ENCODE measurements at places on chromosomes 2 and 18.

GRCh38 chr2:212692466-212692865, 153.9 kb upstream of the ERBB4 start:
- DNase-seq, result no peak

DNA sequence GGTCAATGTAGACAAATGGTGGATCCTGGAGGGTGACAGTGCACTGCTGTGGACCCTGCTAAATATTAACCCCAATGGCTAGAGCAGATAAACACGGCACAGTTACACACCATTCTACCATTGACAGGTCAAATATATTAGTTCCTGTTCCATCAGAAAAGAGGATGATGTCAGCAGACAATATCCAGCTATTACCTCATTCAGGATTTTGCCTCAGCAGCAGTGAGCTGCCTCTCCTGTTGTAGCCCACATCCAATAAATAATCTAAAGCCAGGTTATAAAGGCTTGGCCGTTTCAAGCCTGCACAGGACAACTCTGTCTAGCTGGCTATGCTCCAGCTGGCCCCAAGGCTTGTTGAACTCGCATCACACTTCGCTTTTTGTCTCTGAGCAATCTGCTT, 31.6 kb upstream of the NETO1 start:
- DNase-seq, result no peak

- DNase-seq, result peak; percentile 48
Measured at GRCh38 chr2:64325852-64326577, 127.9 kb upstream of the LGALSL start.

DNA sequence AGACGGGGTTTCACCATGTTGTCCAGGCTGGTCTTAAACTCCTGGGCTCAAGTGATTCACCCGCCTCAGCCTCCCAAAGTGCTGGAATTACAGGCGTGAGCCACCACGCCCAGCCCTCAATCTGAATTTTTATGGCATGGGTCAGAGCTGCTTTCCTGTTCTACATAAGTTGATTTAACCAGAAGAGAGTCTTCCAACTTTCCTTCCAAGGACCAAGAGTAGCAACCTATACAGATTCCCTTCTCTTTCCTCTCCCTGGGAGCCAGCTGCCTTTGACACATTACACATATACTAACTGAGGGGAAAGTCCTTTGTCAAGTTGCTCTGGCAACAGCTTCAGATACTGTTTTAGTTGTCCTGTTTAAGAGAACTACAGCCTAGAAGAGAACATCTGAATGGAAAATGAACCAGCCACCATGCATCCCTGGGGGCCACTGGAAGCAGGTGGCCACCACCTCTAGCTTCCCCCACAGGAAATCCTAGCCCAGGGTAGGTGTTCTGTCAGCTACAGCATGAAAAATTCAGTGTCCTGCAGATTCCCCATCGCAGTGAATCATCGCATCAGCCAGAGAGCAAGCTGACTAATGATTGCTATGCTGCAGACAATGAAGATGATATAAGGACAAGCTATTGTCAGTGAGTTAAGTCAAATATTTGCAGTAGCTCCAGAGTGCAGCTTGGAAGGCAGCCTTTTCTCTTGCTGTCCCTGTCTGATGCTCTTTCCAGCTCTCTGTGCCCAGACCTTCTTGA, 62.9 kb downstream of the POMC start:
- DNase-seq, result no peak

GRCh38 chr2:226993171-226993570, 157.3 kb downstream of the RHBDD1 start:
- no peak for DNase-seq

GRCh38 chr2:197274349-197274748, 36.2 kb downstream of the ANKRD44 start:
- DNase-seq, result no peak

DNA sequence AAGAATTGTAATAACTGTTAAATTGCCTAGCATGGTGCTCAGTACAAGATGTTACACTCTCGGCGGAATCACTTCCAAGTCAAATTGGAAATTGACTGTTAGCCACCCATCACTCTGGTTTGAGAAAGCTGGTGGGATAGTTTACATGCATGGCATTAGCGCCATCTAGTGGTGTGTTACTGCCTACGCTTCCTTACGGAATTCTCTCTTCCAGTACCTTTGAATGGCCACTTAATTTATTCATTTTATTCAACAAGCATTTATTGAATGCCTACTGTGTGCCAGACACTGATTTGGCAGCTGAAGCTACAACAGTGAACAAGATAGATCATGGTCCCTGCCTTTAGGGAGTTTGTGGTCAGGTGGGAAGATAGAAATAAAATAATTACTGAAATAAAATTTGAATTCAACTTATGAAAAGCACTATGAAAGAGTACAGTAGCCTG, 171.2 kb downstream of the TMEM247 start:
- DNase-seq, result peak; percentile 71

DNA sequence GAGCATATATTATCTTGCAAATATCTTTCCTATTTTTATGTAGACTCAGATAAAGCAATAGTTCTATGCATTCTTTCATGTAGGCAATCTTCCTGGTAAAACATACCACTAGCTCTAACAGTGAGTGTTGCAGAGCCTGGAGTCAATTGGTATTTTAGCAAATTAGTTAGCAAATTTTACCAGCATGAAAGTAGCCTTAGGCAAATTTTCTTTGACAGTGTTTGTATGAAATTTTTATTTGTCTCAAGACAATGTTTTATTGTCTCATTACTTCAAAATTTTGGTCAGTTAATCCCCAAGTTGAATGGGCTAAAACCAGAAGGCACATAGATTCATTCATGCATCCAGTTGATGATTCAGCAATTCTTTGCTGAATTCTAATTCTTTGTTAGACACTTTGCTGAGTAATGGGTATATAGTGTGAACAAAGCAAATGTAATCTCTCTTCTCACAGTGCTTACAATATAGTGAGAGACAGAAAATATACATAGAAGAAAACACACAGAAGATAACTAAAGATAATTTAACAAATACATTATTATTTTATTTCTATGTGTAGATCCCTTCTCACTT, 27.1 kb downstream of the SLC38A11 start:
- no peak for DNase-seq

GRCh38 chr2:9830685-9831410, 12.4 kb upstream of the TAF1B start:
- DNase-seq, result no peak

DNA sequence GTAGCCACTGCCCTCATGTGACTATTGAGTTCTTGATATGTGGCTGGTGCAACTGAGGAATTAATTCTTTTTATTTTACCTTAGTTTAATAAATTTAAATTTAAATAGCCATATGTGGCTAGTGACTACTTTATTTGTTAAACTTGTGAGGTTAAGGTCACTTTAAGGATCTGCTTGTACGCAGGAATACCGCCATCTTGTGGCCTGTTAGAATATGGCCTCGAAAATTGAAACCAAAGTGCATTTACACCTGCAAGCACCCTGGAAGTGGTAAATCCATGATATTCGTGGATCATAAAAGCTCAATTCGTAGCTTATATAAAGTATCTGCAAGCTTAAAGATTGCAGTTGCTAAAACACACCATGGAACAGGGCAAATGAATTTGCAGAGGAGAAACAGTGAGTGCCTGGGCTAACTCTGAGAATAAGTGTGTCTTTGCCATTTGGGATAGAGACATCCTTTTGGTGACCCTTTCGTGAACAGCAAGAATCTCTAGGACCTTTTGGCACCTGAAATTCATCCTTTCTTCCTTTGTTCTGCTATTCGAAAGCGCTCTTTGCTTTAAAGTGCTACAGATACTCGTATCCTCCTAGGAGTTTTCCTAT, 59.9 kb upstream of the REG3A start:
- no peak for DNase-seq

DNA sequence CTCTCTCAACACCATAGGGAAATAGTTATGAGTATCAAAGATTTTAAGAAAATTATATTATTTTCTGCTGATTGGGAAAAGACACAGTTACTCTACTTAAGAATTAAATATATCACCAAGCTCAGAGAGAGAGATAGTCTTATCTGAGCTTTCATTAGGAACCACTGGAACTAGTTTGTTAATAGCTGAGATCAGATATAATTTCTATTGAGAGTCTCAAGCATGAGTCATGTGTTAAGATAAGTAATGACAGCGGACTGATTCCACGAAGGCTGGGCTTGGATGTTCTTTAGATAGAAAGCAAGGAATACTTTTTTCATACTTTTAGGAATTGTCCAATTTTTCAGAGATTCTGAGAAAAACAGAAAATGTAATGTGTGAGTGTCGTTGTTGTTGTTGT, 44.4 kb upstream of the RBM44 start:
- no peak for DNase-seq

- no peak for DNase-seq
Measured at GRCh38 chr2:63364866-63365265, 223.4 kb downstream of the WDPCP start.

GRCh38 chr18:69291044-69291443, 109.6 kb upstream of the DOK6 start:
- no peak for DNase-seq

DNA sequence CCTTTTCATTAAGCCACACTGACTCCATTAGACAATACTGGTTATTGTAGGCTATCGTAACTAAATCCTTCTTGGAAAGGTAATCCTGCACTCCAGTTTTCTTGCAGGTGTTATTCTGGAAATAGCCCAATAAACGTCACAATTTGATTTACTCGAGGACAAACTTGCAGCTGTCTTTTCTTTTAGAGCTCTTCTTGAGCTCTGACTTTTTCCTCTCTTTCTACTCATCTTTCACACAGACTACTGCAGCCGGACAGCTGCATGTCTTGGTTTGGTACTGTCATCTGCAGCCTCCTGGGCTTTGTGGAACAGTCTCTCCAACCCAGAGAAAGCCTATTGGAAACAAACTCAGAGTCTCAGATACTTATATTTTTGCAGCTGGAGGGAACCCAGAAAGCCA, 23.0 kb upstream of the MSGN1 start:
- DNase-seq, result no peak

GRCh38 chr2:131112529-131112928, 7.4 kb downstream of the PLEKHB2 start:
- DNase-seq, result no peak
